ENCODE measurements at places on chromosomes 4 and X.

- no peaks in the 10 kb centered on the region for H3K36me3 ChIP-seq
- no peaks in the 10 kb centered on the region for H3K27me3 ChIP-seq
- no peaks in the 10 kb centered on the region for H3K4me1 ChIP-seq
Observed at GRCh38 chr4:14196131-14196530, 568.6 kb upstream of the BOD1L1 start.

DNA sequence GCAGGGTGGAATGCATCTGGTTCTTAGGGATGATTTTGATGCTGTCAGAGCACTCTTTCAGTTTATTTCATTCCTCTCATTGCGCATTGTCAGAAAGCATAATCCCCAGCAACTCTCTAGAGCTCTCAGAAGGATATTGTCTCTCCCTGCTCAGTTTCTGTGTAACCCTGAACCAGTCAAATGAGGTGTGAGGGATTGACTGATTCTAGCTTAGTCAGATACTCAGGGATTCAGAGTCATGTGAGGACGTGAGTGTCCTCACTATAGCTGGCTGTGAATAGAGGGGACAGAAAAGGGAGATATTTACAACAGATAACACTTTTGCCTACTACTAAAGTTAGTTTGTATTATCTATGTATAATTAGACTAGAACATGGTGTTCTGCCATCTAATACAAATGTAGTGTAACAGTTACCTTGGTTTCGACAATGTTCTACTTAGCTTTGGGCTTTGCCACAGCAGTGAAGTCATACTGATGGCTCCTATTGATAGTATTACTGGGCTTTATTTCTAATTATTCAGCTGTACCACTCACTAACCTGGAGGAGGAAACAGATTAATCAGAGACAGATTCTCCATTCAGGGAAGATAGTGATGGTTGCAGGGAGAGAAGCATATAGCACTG is 19.5 kb downstream of the AP1AR start:
- no peaks in the 10 kb centered on the region for H3K4me1 ChIP-seq
- H3K27me3 ChIP-seq = no peaks in the 10 kb centered on the region
- no peaks in the 10 kb centered on the region for H3K36me3 ChIP-seq
- DNase-seq = no peak

DNA sequence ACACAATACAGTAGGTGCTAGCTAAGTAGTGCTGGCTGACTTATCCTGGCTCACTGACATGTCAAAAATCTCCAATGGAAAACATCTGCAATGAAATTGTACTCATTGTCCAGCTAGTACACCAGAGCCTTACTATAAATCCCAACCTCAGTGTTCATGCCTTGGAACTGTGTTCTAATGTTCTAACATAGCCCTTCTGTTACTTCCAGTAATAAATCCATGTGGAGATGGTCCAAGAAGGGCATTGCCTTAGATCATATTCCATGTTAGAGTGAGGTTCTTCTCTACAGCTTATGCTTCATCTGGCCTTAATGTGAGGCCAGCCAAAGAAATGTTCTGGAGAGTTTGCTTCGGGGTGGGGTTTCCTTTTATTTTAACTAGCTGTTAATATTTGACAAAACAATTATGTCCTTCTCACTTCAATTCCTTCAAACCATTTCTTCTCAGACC is 25.1 kb downstream of the ENOX2 start:
- no peak overlapping the region for H3K4me3 ChIP-seq
- no peaks in the 10 kb centered on the region for H3K4me1 ChIP-seq
- no peak overlapping the region for H3K27ac ChIP-seq
- H3K36me3 ChIP-seq = no peaks in the 10 kb centered on the region
- DNase-seq = no peak
- no peaks in the 10 kb centered on the region for H3K27me3 ChIP-seq

DNA sequence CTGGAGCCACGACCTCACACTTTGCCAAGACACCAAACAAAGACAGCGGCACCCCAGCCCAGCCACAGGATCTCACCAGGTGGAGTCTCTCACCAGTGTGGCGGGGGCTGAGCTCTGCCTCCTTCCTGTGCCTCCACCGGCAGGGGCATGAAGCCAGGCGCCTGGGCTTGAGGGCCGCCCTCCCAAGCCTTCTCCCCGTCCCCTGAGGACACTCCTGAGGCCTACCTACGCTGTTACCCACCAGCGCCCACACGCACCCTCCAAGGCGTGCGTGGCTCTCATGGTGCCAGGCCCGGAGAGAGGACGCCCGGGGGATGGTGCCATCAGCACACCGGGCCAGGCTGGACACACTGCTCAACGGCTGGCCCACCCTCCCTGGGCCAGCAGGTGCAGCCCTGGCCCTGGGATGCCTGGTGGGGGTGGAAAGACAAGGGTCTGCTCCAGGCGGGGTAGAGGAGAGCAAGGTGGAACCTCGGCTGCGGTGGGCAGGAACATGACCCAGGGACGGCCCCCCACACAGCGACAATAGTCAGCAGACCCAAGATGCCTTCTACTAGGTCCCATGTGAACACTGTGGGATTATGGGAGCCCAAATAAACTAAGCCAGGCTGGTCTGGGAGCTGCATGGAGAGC is 22.1 kb downstream of the NELFA start:
- H3K4me1 ChIP-seq = no peaks in the 10 kb centered on the region
- DNase-seq = no peak
- H3K4me3 ChIP-seq = no peak overlapping the region
- no peaks in the 10 kb centered on the region for H3K27me3 ChIP-seq

GRCh38 chr4:4923201-4923600 is 63.7 kb downstream of the MSX1 start:
- no peaks in the 10 kb centered on the region for H3K36me3 ChIP-seq
- H3K4me3 ChIP-seq = no peak overlapping the region
- peaks cover 16% of the 10 kb centered on the region for H3K4me1 ChIP-seq
- H3K27ac ChIP-seq = no peak overlapping the region
- peaks cover 9% of the 10 kb centered on the region for H3K27me3 ChIP-seq

DNA sequence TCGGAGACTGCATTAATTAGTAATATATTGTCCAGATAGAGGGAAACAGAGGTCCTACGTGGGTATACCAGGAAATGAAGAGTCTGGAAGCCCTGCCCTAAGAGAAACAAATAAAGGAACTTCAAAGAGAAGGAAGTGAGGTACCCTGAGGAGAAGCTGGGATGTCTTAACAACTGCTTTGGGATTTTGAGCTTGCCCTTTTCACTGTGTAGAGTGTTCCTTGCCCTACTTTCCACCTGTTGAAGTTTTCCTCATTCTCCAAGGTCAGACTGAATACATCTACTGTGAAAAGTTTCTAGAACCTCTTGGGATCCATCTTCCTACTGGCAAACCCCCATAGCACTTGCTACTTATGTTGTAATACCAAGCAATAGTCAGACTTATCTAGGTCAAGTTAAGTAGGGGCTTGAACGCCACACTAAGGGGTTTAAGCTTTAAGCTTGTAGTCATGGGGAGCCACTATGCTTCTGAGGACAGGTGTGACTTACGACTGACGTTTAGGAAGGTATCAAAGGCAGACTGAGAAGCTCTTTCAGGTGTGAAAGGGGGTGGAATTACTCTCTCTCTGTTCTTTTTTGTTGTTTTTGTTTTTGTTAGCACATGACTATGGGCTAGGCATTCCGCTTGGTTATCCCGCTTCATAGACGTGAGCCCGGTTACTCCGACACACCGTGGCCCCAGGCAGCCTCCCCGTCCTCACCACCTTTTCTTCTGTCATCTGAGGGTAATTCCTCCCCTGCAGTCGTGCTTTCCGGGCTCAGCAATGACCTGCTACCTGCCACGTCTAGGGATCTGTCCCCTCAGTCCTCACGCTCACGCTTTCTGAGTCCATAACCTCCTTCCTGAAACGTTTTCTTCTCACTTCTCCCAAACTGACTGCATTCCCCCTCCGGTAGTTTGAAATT is 959 bp upstream of the REST start:
- peaks cover 7% of the 10 kb centered on the region for H3K36me3 ChIP-seq
- H3K27ac ChIP-seq = peak overlapping the region; percentile 18
- H3K4me3 ChIP-seq = peak overlapping the region; percentile 64
- peaks cover 26% of the 10 kb centered on the region for H3K4me1 ChIP-seq

GRCh38 chr4:63211375-63211774 is 1197.9 kb downstream of the TECRL start:
- H3K36me3 ChIP-seq = no peaks in the 10 kb centered on the region
- DNase-seq = no peak
- no peak overlapping the region for H3K4me3 ChIP-seq
- no peak overlapping the region for H3K27ac ChIP-seq
- H3K27me3 ChIP-seq = no peaks in the 10 kb centered on the region

DNA sequence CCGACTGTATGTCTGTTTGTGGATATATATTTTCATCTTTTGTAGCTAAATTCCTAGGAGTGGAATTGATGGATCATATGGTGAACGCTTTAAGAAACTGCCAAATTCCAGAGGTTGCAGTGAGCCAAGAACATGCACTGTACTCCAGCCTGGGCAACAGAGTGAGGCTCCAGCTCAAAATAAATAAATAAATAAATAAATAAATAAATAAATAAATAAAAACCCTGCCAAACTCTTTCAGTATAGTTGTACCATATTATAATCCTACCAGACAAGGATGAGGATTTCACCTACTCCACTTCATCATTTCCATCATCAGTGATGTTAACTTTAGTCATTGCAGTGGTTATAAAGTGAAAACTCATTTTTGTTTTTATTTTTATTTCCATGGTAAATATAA is 325.1 kb upstream of the ANXA10 start:
- no peaks in the 10 kb centered on the region for H3K4me1 ChIP-seq

DNA sequence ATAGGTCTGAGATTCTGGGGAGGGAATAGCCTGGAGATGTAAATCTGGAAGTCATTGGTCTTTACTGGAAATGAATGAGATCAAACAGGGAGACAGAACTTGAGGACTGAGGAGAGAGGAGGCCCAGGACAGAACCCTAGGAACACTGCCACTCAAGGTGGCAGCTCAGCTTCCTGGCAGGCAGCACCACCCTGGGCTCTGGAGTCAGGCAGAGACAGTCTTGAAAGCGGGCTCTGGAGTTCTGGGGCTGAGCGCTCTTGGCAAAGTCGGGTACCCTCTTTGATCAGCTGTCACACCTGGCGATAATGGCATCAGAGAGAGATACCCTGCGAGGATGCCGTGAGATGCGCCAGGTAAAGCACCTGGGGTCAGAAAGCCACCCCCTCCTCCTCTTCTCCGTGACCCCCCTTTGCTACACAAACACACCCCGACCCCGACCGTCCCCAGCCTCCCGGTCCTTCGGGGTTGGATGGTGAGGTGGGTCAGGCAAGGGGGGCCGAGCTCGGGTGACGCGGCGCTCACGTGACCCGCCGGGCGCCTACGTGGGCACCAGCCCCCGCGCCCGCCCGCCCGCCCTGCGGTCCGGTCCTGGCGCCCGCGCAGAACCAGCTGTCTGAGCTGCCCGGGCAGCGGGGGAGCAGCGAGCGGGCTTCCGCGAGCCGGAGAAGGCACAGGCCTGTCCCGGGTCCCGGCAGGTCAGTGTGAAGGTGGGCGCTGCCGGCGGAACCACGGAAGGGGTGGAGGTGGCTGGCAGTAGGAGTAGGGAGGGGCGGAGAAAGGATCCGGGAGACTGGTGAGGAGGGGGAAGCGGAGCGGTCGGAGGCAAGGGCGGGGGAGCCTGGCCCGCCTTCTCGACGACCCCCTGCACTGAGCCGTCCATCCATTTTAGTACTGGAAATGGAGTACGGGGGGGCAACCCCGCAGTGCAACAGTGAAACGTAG is at the start of gene TCEAL3:
TSS of gene TCEAL3 (plus strand) at position 600 of the 942 bp plus-strand sequence. CDS start 1,102 bp downstream, outside the sequence.
- H3K27me3 ChIP-seq = no peaks in the 10 kb centered on the region
- H3K4me1 ChIP-seq = peaks cover 10% of the 10 kb centered on the region
- peak within 1 kb of the TSS; percentile 40 for H3K27ac ChIP-seq
- H3K36me3 ChIP-seq = no peaks in the 10 kb centered on the region
- peak; percentile 9 for DNase-seq

DNA sequence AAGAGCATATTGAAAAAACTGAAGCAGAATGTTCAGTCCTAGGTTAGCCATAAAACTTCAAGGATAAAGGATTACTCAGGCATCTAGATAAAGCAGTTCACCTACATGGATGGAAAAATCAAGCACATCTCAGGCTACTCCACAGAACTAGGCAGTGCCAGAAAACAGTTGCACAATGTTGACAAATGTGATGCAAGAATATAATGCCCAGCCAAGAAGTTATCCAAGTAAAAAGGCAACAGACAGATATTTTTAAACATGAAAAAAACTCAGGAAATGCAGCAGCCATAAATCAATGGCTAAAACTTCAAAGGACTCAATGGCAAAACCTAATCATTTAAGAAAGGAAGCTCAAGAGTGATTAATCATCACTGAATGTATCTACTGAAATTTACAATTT is 456.0 kb upstream of the FAM241A start:
- H3K4me3 ChIP-seq = no peak overlapping the region
- no peak for DNase-seq
- H3K27ac ChIP-seq = no peak overlapping the region

DNA sequence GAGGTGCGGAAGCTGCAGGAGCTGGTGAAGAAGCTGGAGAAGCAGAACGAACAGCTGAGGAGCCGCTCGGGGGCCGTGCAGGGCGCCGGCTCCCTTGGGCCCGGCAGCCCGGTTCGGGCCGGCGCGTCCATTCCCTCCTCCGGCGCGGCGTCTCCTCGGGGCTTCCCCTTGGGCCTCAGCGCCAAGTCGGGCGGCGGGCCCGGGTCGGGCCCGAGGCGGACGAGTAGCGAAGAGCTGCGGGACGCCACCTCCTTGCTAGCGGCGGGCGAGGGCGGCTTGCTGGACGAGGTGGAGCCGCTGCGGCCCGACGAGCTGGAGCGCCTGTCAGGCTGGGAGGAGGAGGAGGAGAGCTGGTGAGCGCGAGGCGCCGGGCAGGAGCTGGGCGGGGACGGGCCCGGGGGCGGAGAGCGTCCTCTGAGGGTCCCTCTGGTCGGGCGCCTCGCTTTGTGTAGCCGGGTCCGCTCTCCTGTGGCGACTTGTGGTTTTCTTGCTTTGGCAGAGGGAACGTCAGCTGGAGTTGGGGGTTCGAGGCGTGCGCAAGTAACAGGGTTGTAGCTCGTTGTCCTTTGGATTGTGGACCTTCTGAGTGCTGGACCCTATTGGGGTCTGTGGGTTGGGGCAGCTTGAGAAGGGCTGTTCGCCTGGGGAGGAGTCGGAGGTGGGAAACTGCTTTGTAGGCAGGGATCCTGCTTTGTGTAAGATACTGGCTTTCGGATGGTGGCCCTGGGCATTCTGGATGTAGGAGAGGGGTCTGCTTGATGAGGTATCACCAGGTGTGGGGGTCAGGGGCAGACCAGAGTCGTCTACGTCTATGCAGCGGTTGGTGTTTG is 662 bp downstream of the SLAIN2 start:
- no peaks in the 10 kb centered on the region for H3K27me3 ChIP-seq
- peak overlapping the region; percentile 86 for H3K27ac ChIP-seq
- no peak for DNase-seq
- H3K4me1 ChIP-seq = peaks cover 22% of the 10 kb centered on the region

DNA sequence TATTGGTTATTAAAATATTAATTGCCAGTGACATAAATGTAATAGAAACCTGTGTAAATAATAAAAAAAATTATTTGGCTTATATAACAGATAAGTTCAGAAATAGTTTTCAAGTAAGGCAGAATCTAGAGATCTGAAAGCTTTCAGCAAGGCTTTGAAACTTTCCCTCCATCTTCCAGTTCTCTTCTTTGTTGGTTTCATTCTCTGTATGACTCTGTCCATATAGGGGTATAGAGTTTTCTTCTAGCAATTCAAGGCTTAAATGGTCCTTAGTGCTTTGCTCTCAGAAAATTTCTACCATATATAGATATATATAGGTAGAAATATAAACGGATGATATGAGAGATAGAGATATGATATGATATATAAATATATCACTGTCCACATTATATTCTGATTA is 160.5 kb upstream of the GABRA2 start:
- H3K36me3 ChIP-seq = no peaks in the 10 kb centered on the region
- no peaks in the 10 kb centered on the region for H3K27me3 ChIP-seq
- no peak overlapping the region for H3K27ac ChIP-seq
- no peaks in the 10 kb centered on the region for H3K4me1 ChIP-seq
- DNase-seq = no peak
